ENCODE measurements at places on chromosomes 6 and 20.

- no peak for DNase-seq
Measured at GRCh38 chr6:40887079-40887791, 151.8 kb downstream of the UNC5CL start.

DNA sequence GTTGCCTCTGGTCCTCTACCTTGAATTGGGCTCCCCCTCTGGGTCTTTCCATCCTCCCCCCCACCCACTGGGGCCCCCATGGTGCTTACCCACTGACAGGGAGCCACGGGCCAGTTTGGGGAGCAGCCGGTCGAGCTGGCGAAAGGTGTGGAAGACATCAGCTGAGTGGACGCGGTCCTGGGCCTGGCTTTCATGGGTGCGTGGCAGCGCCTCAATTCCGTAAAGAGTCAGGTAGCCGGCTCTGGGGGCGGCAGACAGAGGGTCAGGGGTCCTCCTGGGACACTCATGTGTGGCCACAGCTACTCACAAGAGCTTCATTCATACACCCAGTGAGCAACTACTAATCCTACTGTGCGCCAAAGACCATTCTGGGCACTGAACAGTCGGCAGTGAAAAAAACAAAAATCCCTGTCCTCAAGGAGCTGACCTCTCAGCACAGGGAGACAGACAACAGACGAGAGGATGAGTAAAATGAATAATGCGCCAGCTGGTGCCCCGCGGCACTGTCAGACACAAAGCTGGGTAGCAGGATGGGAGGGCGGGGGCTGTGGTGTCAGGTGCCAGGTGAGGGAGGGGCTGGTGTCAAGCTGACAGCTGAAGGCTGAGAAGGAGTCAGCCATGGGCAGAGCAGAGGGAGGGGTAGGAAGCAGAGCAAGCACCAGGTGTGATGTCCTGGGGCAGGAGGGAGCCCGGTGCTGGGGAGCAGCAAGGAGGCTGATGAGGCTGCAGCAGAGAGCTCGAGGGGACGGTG, 28.3 kb downstream of the PTGIS start:
- DNase-seq = no peak

DNA sequence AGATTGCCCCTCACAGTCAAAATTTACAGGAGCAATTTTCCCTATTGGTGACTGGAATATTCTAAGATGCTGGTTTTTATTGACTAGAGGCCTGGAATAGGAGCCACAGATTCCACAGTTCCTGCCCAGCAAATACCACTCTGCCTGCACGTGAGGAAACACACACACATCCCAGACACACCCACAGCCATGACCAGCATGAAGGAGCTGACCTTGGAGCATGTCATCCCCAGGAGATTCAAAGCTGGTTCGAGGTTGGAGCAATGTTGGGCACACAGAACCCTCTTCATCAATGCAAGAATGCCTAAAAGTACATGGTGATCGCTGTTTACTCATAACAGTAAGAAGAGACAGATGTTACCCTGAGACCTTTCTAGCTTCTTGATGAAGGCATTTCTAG, 244.6 kb upstream of the FOXQ1 start:
- DNase-seq = no peak

GRCh38 chr20:41627611-41628244, 9.6 kb upstream of the CHD6 start:
- DNase-seq = no peak

GRCh38 chr6:163122365-163122764, 292.2 kb upstream of the QKI start:
- no peak for DNase-seq

GRCh38 chr20:24164360-24164759, 175.8 kb upstream of the GGTLC1 start:
- DNase-seq = no peak

GRCh38 chr6:34386316-34387137, 5.9 kb downstream of the NUDT3 start:
- no peak for DNase-seq

GRCh38 chr6:160357088-160357487, 8.9 kb downstream of the SLC22A3 start:
- peak; percentile 41 for DNase-seq

DNA sequence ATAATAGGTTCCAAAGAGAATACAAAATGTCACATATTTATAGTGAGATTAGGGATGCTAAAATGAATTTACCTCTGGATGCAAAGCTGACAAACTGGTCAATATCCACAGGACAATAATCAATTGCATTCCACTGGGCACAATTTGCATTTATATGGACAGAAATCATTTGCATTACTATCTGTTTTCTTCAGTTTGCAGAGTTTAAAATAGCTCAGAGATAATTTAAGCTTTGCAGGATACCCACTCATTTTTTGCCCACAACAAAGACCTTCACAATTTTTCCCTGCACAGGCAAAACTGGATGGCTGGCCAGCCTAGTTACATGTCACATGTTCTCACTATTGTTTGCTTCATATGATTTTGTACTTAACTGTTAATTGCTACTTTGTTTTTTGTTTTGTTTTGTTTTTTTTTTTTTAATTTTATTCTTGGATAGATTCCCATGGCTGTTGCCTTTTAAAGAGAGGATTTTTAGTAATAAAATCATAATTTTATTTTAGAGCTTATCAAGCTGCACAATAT, 483.5 kb downstream of the UTRN start:
- DNase-seq = no peak
